ENCODE measurements at places on chromosomes 7 and 10.

DNA sequence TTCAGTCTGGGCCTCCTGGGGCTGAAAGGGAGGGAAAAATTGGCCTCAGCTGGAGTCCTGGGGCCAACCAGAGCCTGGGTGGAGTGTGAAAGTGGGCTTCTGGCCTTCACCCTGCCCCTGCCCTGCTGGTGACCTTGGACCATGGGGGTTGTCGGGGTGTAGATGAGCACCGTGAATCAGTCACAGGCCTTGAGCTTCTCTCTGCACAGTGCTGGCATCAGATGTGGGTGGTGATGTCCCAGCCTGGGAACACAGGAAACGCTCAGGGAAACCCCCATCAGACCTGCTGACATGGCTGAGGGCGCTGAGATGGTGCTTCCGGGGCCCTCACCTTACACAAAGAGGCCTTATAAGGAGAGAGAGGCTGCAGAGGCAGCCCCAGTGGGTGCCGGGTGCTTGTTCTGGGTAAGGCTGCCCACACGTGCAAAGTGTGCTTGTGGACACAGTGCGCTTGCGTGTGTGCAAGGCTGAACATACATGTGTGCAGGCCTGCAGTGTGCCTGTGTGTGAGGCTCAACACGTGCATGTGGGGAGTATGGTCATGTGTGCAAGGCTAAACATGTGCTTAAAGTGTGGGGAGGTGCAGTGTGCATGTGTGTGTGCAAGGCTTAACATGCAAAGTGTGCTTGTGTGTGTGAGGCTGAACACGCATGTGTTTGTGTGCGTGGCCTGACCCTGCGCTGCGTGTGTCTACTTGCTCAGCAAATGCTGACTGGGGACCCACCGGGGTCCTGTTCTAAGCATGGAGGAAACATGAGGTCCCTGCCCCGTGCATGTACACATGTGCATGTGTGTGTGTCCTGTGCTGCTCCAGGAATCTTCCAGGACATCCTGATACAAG is 6.5 kb downstream of the ARPC1B start:
- peak; percentile 58 for DNase-seq

GRCh38 chr10:62022830-62023229 is 121.3 kb downstream of the ARID5B start:
- DNase-seq: no peak

- DNase-seq: no peak
Observed at GRCh38 chr10:74728225-74728624, 98.2 kb upstream of the KAT6B start.

GRCh38 chr10:24851629-24852028 is 100.8 kb downstream of the PRTFDC1 start:
- DNase-seq: no peak

DNA sequence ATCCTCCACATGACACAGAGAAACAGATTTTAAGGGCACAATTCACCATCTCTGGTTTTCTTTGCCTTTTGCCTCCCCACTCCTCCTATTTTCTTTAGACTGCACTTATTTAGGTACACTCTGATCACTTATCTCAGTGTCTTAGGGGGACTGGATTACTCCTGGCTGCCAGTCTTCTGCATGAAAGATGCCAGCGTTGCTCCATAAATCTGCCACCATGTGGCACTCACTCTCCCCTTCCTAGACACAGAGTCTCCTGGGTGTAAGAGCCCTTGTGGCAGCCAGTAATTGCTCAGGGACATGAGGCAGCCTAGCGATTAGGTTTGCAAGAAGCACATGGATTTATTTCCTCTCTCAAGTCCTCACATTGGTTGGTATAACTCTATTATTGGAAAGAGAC is 34.5 kb upstream of the RBM20 start:
- no peak for DNase-seq

DNA sequence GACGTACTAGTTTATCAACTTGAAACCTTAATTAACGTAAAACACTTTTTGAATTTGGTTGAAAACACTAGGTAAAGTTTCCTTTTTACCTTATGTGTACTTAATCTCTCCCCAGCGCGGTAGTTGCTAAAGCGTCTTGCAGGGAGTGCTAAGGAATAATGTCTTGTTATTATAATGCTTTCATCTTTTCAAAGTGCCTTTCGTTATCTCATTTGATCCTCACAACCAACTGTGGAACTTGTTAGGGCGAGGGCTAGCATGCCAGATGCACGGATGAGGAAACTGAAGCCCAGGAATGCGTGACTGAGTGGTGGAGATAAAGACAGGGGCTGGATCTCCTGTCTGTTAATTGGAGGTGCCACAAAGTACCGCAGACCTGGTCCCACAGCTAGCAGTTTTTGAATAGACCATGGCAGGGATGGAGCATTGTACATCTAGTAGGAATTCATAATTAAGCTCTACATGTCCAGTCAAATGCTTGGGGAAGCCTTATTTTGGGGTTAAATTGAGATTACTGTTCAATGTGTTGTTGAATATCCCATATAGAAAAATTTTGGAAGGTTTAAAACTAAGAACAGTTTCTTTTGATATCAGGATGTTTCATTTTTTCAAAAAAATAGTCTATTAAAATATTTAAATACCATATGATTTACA is 234.3 kb downstream of the SH2D4B start:
- DNase-seq: no peak

DNA sequence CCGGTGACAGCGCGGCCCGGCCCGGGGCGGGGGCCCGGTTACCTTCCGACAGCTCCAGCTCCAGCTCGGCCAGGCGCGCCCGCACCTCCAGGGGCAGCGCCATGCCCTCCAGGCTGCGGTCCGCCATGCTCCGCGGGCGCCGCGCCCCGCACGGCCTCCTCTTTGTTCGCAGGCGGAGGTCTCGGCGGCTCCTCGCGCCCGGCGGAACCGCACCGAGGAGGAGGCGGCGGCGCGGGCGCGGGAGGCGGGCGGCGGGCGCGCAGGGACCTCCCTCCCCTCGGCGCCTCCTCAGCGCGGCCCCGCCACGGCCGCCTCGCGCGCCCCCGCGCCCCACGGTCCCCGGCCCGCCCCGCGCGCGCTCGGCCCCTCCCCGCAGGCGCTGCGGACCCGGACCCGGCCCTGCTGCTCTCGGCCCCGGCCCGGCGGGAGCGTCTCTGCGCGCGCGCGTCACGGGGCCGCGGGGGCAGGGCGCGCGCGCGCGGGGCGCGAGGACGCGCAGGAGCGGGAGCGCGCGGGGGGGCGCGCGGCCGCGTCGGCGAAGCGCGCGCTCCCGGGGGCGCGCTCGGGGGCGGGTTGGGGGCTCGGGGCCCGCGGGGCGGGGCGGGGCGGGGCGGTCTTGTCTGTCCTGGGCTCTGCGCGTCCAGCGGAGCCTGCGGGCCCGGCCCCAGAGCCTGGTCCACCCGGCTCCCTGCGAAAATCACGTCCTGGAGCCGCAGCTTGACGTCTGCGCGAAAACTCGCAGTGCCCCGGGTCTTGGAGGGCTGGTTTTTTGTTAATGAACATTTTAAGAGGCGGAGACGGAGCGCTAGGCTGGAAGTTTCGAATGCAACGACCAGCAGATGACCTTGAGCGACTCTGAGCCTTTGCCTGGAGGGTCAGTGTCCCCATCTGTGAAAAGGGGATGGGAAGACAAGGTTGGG is at the start of gene DIP2C:
Gene DIP2C (minus strand): TSS at position 217 of the 920 bp plus-strand sequence. CDS start 90 bp downstream, at position 127.
- no peak for DNase-seq

- no peak for DNase-seq
Observed at GRCh38 chr7:130305433-130306042, 12.6 kb downstream of the CPA4 start.

GRCh38 chr7:122329145-122329802 is 24.7 kb upstream of the FEZF1 start:
- DNase-seq: no peak

GRCh38 chr7:78218876-78219275 is 420.3 kb downstream of the PHTF2 start:
- DNase-seq: no peak

- no peak for DNase-seq
Observed at GRCh38 chr10:37754538-37755323, 102.7 kb downstream of the ZNF248 start.

DNA sequence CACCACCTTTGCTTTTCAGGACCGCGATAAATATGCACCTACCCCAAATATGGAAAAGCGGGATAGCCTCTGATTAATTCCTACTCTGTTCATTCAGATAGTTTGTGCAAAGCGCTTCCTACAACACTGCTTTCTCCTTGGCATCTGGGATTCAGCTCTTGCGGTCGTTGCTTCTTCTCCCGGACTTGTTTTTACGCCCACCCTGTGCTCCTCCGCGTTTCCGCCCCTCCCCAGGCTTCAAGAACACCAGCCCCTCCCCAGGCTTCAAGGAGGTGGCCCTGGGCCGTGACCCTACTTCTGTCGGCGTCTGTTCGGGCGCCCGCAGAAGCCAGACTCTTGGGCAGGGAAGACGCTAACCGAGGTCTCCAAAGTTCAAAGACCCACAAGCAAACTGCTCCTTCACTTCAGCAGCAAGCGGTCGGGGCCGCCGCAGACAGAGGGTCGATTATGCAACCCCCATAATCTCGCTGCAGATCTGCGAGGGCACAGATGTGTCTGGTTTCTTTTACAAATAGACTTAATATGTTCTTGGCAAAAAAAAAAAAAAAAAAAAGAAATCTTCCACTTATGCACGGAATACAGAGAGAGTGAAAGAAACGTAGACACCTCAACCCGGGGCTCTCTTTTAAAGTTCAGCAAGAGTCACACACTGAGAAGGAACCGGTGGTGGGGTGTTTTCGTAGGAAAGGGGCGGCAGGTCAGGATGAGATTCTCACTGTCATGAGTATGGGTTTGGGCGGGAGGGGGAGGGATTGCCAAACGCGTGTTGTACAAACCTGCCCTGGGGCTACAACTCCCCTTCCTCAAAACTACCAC is 1.9 kb downstream of the DLX5 start:
- DNase-seq: no peak

DNA sequence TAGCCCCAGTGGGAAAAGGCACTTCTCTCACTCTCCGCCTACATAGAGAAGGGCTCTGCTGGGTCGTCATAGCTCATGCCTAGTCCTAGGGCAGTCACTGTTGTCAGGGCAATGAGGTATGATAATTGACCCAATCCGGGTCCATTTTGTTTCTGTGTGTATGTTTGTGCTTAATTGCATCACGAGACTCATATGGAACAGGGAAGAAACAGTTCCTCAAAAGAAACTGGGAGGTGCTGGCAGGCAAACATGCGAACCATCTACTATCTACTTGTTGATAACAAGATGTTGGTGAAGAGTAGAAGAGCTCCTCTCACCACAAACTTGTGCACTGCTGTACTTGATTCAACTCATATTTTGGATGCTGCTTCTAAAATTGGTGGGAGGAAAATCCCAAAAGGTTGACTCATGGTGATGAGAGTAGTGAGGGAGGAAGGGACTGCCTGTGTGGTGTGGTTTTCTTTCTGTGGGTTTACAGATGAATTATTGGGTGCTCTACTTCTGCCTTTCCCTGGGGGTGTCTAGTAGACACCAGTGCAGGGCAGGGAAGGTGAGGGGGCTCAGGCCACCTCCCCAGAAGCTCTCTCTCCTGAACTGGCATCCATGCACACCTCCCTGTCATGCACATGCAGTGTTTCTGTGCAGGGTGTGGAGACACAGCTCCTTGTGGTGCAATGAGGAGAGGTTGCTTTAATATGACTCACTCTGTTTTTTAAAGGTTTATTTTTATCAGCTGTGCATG is 29.4 kb downstream of the LSMEM1 start:
- DNase-seq: no peak

GRCh38 chr10:76036962-76037361 is 605.5 kb downstream of the LRMDA start:
- DNase-seq: no peak

DNA sequence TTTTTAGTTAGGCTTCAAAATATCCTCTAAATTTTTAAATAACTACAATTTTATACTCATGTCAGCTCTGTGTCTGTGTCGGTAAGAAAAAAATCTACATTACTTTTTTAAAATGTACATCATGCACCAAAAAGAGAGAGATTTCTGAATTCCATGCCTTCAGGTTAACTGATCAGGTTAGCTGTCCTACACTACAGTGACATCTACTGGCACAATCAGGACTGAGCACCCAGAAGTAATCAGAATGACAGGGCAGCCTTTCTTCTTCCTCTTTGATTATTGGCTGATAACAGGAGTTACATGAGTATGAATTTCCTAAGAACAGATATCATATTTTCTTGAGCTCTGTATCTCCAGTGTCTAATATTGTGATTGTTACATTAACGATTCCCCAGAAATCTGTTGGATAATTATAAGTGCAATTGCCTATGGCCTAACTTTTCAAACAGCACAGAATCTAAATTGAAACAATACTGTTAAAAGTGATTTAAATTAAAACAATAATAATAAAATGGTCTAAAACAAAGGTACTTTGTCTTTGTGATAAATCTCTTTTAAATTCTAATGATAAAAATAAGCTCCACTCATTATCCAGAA is 41.8 kb upstream of the HYCC1 start:
- DNase-seq: no peak

DNA sequence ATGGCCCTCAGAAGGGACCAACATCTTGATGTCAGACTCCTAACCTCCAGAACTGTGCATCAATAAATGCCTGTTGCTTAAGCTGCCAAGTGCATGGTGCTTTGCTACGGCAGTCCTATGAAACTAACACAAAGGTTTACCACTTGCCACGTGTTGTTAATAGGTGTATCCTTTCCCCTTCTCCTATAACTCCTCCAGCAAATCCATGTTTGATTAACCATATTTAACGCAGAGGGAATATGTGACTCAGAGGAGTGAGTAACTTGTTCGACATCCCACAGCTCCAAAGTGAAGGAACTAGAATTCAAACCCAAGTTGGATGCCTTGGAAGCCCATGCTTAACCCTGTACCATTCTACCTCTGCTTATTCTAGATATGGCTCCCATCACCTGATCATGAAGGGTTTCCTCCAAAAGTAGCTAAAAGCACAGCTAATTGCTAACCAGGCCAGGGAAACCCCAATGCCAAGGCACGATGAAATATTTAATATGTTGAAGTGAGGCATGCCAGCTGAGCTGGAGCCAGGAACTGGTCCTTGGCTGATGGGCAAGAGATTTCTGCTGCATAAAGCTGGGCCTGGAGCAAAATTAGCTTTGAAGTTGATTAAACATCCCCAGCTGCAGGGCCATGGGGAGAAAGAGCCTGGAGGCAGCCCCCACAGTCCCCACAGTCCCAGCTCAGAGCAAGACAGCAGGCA is 131.9 kb downstream of the C10orf90 start:
- no peak for DNase-seq

GRCh38 chr7:130908345-130909160 is 174.5 kb upstream of the KLF14 start:
- no peak for DNase-seq

DNA sequence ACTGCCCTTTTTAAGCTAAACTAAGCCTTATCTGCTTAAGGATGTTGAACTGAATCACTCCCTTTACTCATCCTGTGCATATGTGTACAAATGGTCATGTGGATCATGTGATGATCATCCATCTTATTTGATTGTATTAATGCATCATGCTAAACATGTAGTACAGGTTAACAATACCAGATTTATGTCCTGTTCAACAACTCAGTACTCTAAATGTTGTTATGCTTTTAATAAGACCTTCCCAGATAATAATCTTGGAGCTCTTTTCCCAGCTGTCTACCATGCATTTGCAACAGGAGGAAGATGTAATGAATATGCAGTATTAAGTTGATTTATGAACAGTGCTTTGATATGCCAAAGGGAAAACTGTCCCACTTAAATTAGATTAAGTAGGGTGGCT is 318.0 kb downstream of the BICC1 start:
- DNase-seq: no peak

- DNase-seq: no peak
Observed at GRCh38 chr7:120609136-120609753, 248.7 kb downstream of the TSPAN12 start.

- no peak for DNase-seq
Observed at GRCh38 chr10:61063034-61063433, 119.0 kb upstream of the RHOBTB1 start.

- DNase-seq: no peak
Observed at GRCh38 chr10:84360637-84361365, 32.4 kb downstream of the CCSER2 start.
